ENCODE measurements at places on chromosomes 11 and 22.

DNA sequence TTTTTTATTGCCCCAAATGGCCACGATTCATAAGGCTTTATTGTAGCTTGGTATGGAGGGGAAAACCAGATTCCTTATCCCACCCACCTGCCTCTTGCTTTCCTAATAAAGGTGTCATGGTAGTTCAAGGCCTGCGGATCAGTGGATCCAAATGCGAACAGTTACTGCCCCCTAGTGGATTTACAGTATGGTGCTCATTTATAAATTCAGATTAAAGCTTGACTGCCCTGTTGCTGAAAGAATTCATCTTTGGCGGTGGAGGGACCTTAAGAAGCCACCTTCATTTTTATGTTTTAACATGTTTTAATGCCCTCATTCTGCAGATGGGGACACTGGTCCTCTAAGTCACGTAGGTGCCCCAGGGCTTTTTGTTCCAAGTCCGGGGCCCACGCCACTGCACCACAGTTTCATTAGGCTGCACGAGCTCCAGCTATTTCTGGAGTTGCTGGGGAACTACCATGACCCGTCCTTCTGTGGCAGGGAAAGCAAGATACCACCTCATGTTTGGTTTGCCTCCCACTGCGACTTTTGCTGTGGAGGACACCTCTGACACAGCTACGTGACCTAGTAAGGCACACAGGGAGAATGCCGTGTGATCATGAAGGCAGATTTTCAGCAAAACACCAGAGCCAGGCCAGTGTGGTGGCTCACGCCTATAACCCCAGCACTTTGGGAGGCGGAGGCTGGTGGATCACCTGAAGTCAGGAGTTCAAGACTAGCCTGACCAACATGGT is 15.6 kb upstream of the INCENP start:
- DNase-seq, result no peak

DNA sequence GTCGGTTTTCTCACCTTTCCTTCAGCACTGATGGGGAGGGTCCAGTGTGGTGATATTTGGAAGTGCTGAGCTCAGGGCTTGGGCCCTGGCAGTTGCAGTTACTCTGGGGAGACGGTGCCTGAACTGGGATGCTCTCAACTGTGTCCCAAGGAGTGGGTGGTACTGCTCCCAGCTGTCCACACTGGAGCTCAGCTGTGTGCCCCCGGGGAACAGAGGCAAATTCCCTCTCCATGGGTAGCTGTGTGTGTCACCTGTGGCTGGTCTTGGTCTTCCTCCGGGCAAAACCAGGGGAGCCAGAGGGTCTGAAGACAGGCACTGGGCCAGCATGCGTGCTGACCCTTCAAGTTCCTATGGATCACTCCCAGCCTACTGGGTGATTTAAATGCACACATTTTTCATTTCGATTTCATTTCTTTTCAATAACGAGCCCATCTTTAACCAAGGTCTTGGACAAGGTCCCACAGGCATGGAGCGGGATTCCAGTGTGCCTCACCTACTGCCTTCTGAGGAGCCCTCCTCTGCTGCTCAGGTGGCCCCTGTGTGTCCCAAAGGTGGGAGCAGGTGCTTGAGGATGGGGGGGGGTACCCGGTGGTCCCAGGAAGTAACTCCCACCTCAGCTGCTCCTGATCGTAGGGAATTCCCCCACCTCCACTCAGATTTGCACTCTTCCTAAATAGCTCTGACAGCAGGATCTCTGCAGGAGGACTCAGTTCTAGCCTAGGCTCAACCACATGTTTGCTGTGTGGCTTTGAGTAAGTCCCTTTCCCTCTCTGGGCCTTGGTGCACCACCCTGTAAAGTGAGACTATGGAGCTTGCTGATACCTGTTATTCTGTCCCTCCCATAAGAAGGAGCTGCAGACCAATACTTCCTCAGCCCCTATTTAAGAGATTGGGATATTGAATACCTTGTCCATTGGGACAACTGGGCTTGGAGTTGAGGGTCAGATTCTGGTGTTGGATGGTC is 16.8 kb downstream of the PRDM11 start:
- DNase-seq, result no peak

- DNase-seq, result no peak
Measured at GRCh38 chr11:60362241-60362640, 16.1 kb upstream of the MS4A7 start.

DNA sequence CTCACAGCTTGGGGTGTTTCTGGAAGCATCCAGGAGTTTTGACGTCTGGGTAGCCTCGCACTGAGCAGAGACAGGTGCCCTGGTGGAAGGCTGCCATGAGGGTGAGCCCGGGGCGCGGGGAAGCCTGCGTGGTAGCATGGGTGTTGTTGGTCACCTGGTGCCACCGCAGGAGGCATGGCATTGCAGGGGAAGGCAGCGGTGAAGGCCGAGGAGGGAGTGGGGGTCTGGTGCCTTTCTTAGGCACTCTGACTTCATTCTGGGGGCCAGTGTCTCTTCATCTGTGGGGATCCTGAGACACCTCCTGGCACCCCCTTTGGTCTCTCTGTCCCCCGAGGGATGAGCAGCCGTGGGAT is 271.2 kb downstream of the TBC1D22A start:
- DNase-seq, result no peak

DNA sequence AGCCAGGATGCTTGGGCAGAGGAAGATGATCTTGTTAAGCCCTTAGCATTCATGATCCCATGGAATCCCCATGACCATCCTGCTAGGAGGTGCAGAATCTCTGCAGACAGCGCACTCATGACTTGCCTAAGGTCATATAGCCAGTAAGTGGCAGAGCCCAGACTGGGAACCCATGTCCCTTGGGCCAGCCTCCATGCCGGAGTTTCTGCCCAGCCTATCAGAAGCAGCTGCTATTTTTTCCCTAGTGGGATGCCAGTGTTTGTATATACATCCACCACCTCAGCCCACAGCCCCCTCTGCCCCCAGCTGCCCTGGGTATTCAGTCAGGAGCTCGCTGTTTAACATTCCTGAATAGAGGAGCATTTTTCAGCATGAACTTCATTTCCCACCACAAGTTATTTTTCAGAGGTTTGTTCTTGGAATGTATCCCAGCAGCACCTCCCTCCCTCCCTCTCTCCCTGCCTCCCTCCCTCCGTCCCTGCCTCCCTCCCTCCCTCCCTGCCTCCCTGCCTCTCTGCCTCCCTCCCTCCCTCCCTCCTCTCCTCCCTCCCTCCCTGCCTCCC is 34.4 kb upstream of the SUSD2 start:
- DNase-seq, result no peak

DNA sequence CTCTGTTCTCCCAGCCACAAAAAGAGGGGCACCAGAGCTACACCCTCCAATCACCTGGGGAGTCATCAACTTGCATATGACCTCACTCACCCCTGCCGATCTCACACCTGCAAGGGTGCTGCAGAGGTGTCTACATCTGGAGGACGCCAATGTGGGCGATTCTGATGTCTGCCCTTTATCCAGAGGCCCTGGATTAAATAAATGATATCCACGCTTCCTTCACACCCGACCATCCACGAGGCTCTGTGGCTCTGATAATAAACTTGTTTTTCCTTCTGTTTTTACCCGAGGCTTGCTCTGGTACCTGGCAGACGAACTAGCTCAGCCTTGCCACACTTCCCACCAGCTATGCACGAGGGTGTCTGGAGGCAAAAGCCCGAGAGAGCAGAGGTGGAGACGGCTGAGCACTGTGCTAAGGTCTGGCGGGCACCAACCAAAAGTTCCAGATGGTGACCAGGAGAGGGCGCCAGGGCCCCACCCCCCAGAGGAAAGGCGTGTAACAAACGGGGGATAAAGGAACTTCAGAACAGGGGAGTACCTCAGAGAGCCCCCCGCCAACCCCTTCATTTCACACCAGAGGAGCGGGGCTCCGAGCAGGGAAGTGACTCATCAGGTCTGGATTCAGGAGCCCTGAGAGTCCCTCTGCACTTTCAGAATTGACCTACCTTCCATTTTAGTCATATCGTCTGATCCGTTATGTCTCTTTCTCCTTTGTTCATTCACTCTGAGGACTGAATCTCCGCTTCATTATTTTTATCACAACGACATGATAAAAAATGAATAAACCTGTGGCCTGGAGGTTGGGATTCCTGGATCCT is 13.5 kb downstream of the SCN3B start:
- DNase-seq, result peak; percentile 31

- DNase-seq, result no peak
Measured at GRCh38 chr11:117462183-117462863, 134.7 kb downstream of the CEP164 start.

DNA sequence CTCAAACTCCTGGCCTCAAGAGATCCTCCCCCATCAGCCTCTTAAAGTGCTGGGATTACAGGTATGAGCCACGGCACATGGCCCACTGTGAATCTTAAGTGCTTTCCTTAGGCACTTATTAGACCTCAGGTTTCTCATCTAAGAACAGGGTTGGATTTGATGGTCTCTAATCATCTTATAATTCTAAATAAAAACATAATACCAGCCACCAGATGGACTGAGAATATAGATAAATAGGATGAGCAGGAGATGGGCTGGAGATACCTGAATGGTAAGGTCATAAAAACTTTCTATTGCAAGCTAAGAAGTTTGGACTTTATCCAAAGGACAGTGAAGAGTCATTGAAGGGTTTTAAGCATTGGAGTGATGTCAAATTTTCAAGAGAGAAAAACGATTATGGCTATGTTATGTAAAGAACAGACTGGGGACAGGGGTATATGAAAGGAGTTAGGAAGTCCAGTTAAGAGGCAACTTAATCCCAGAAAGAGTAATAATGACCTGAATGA is 85.2 kb downstream of the RELT start:
- DNase-seq, result no peak

GRCh38 chr11:10478066-10478465 is 23.0 kb downstream of the AMPD3 start:
- no peak for DNase-seq

DNA sequence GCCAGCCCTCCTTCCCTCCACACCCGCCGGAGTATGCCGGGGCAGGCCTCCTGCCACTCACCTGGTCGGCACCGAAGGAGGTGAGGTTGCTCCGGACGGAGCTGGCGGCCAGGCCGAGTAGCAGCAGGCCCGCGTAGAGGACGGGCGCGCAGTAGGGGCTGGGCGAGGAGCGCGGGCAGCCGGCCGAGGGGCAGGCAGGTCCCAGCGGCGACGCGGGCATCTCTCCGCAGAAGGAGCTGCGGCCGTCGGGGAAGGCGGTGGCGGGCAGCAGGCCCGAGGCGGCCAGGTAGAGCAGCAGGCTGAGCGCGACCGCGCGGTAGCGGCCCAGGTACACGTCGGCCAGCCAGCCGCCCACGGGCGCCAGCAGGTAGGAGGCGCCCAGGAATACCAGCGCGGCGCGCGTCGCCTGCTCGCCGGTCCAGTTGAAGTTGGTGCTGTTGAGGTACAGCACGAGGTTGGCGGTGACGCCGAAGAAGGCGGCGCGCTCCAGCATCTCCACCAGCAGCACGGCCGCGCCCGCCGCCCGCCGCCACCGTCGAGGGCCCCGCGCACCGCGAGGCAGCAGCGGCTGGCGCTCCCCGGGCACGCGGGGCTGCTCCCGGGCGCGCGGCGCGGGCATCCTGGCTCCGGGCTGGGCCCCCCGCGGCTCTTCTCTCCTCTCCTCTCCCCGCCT is 907 bp downstream of the SLC15A3 start:
- no peak for DNase-seq

- no peak for DNase-seq
Measured at GRCh38 chr22:32771756-32772155, 29.7 kb upstream of the TIMP3 start.

DNA sequence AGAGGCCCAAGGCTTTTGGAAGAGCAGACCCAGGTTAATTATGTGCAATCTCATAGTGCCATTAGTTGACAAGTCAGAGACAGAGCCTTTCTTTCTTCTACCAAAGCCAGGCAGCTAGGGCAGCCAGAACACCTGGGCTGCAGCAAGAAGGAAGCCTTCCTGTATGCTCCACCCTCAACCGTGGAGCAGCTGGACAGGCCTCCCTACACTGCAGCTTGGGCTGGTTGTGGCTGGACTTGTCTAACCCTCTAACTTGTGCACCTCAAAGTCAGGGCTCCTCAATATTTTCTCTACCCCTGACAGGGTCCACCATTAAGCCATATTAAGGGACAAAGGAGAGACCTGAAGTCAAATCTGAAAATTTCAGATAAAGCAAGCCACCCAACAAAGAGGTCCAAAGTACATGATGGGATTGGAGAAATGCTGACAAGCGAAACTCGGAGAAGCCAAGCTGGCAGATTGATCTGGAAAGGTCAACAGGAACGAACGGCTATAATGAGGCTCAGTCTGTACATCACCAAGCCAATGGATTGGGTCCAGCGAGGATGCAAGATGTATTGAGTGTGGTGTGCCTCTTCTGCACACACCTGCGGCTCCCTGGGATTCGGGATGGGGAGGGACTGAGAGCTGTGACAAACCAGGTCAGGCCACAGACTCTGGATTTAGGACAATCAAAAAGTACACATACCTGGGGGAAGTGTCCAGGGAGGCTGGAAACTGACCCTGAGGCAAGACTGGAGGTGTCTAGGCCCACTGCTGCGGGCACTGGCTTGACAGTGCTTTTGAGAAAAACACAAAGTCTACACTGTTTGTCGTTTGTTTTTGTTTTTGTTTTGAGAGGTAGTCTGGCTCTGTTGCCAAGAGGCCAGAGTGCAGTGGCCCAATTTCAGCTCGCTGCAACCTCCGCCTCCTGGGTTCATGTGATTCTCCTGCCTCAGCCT is 11.7 kb upstream of the SLC43A3 start:
- DNase-seq, result no peak

- DNase-seq, result no peak
Measured at GRCh38 chr11:130582981-130583380, 134.5 kb downstream of the ADAMTS15 start.

- no peak for DNase-seq
Measured at GRCh38 chr22:48740086-48740730, 1087.5 kb downstream of the BRD1 start.

GRCh38 chr11:30502305-30502704 is 83.8 kb downstream of the MPPED2 start:
- no peak for DNase-seq

DNA sequence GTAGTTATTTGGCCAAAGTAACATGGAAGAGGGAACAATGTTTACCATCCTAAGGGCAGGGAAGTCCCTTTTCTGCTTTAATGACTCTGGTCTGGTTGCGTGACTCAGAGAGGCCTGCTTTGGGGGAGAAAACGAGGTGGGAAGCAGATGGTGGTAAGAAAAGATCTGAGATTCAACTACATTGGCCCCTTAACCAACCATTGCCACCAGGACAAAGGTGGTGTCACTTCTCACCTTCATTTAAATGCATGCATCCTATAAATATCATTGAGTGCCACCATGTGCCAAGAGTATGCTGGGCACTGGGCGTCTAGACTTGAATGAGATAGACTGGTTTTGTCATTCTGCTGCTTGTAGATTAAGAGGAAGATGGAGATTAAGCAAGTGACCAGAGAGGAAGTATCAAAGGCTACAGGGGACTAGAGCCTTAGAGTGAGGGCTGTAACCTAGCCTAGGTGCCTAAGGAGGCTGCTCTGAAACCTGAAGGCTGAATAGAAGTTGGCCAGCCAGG is 3.6 kb upstream of the SORL1 start:
- DNase-seq, result no peak
